ENCODE measurements at places on chromosomes 16 and 17.

GRCh38 chr16:81522108-81522701, 77.6 kb downstream of the CMIP start:
- no peak for DNase-seq

DNA sequence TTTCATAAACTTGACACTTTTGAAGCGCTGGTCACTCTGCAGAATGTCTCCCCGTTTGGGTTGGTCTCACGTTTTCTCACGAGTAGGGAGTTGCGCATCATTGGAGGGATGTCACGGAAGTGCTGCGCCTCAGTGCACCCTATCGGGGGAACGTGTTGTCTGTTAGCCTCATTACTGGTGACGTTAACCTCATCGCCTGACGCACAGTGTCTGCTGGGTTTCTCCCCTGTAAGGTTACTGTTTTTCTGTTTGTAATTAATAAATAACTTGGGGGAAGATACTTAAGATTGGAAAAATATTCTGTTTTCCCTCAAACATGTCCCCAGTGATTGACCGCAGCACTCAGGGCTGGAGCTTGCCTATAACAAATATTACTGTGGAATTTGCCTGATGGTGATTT, 26.7 kb downstream of the VAC14 start:
- DNase-seq, result no peak

DNA sequence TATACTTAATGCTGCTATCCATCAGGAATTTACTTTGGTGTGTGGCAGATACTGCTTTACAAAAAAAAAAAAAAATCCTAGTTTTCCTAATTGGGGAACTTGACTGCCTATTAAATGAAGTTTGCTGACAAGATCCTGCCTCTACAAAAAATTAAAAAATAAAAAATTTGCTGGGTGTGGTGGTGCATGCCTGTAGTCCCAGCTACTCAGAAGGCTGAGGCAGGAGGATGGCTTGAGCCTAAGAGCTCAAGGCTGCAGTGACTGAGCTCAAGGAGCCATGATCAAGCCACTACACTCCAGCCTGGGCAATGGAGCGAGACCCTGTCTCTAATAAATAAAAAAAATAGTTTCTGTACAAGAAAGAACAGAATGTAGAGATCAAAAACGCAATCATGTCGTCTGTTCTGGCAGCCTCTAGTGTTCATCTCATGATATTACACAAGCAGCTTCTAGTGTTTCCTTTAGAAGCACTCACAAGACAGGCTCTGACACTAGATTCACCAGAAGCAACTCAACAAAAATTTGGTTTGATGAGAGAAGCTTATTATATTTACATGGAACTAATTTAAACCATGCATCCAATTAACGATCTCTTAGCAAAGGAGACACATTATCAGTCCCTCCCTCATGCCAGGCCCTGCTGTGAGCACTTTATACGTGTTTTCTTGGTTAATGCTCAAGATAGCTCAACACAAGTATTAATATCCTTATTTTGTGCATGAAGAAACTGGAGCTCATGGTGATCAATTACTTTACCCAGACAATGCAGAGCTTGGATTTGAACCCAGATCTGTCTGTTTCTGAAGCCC, 6.8 kb upstream of the KRTAP17-1 start:
- DNase-seq, result peak; percentile 67

DNA sequence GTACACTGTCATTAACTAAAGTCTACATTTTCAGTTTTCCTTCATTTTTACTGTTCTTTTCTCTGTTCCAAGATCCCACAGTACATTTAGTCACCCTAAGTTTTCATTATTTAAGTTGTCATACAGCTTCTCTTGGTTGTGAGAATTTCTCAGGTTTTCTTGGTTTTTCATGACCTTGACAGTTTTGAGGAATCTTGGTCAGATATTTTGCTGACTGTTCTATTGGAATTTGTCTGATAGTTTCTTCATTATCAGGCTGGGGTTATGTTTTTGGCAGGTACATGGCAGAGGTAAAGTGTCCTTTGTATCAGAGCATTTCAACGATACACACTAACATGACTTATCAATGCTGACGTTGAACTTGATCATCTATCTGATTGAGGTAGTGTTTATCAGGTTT, 19.6 kb downstream of the MBTD1 start:
- DNase-seq, result no peak

GRCh38 chr16:86534779-86535615, 20.0 kb downstream of the MTHFSD start:
- no peak for DNase-seq

GRCh38 chr17:17884391-17885357, 47.9 kb upstream of the SREBF1 start:
- no peak for DNase-seq

DNA sequence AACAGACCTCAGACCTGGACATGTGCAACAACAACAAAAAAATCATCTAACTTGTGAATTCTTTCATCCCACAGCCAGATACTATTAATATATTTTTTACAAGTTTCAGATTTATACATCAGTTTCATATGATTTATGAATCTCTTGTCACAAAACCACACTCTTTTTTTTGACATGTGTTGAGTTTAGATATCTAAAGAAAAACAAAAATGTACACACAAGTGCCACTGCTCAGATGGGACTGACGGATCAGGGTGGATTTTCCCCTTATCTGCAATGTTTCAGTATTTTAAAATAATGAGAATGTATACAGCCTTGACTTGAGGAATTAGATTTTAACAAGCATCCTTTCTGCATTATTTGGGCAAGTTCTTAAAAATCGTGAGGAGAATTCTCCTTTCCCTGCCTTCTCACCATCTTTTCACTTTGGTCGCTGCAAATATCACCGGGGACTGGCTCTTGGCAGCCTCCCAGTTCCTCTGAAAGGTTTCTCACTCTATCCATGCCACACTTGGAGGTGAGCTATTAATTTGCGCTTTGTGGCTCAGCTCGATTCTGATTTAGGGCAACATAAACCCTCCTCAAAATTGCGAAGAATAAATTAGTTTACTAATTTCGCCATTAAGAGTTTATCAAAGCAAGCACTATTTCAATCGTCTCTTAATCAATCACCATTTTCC, 225.7 kb downstream of the XYLT1 start:
- DNase-seq, result no peak

- no peak for DNase-seq
These were observed 55.7 kb downstream of the SREBF1 start for GRCh38 chr17:17780922-17781590.

DNA sequence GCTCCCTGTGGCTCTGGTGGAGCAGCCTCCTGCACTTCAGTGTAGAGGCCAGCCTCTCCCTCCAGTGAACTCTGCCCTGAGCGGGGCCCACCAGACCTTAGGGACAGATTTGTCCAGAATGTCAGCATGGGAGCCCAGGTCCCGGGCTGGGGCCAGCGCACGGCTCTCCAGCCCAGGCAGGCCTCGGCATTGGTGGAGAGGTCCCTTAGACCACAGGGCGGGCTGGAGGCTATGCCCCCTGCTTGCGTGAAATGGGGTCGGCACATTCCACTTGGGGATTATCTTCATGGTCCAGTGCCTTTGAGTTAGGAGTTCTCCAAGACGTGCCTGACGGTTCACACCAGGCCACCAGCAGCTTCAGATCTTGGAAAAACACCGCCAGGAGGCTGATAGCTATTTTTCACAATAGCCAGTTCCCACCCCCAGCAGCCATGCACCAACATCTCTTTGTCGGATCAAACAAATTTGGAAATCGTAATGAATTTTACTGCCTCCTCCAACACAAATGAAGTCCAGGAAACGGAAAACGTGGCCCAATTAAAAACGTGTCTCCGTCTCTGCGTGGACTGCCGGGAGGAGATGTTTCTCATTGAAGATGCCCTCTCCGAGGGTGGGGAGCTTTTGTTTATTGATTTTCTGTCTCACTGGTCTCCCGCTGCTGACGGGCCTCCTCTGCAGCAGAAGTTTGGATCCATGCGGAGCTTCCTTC, 110.0 kb upstream of the CIBAR2 start:
- no peak for DNase-seq

- peak; percentile 27 for DNase-seq
These were observed 73.9 kb upstream of the TANC2 start for GRCh38 chr17:62892061-62892675.

DNA sequence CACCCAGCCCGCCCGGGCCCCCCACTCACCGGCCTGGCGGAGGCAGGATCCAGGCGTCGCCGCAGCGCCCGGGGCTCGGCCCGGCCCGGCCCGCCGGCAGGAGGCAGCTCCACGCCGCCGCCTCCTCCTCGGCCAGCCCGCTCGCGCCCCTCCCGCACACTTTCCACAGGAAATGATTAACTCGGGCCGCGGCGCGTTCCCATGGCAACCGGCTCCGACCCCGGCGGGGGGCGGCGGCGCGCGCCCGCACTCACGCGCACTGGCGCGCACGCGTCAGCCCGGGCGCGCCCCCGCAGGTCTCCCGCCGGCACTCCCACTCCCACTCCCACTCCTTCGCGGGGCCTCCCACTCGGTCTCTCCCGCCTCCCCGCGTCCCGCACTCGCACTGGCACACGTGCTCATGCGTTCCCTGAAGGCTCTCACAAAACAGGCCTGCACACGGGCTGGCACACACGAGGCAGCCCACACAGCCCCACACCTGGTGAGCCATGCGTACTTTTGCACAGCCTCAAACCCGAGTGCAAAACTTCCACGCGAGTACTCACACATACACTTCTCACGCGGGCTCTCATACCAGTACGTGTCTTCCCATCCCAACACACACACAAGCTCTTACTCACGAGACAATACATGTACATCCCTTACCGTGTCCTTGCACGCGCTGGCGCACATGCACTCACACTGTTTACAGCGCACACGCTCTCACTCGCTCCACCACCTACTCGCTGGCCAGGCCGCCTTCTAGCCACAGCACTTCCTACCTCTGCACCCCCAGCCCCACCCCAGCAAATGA, at the start of gene KIFC3:
Gene KIFC3, minus strand, starts transcription at position 151 of the 793 bp plus-strand sequence. CDS start 4,248 bp downstream, outside the sequence.
- DNase-seq, result no peak

DNA sequence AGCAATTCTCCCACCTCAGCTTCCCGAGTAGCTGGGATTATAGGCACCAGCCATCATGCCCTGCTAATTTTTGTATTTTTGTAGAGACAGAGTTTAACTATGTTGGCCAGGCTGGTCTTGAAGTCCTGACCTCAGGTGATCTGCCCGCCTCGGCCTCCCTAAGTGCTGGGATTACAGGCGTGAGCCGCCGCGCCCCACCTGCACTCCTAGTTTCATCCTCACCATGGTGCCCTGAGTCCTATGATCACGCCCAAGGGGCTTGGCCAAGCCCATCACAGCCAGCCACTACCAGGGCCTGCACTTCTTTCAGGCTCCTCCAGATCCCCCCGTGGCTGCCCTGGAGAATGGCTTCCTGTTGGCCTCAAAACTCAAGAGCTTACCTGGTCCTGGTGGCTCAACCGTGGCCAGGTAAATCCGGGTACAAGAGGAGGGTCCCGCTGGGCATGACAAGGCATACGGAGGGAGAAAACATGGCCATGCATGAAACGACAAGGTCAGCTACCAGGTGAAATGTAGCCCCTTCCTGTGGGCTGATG, 20.4 kb upstream of the TFAP4 start:
- DNase-seq, result no peak

DNA sequence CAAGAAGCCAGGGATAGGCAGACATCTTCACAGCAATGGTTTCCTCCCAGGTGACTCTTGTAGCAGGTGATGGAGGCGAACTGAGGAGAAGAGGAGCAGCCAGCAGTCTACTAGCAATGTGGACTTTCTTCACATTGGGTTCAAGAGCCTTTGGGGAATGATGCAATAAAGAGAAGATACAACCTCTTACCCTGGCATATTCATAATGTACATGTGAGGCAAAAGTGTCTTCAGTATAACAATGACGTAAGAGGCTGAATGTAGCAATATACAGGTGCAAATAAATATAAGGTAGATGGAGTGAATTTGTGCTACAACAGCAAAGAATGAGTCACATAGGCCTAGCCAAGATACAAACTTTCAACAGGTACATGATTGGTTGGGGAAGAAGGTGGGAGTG, 70.9 kb upstream of the SOX9 start:
- no peak for DNase-seq

GRCh38 chr16:89697616-89698331, 3.7 kb downstream of the SPATA2L start:
- DNase-seq, result no peak

DNA sequence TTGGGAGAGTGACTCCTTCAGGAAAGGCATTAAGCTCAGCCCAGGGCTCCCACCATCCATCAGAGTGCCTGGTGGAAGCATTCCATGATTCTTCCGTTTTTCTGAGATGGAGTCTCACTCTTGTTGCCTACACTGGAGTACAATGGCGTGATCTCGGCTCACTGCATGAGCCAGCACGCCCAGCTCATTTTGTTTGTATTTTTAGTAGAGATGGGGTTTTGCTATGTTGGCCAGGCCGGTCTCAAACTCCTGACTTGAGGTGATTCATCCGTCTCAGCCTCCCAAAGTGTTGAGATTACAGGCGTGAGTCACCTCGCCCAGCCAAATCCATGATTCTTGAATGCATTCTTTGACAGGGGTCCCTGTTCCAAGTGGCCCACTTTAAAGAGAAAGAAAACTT, 23.1 kb downstream of the MIS12 start:
- no peak for DNase-seq

GRCh38 chr16:27748868-27749546, 199.1 kb downstream of the KATNIP start:
- DNase-seq, result no peak

DNA sequence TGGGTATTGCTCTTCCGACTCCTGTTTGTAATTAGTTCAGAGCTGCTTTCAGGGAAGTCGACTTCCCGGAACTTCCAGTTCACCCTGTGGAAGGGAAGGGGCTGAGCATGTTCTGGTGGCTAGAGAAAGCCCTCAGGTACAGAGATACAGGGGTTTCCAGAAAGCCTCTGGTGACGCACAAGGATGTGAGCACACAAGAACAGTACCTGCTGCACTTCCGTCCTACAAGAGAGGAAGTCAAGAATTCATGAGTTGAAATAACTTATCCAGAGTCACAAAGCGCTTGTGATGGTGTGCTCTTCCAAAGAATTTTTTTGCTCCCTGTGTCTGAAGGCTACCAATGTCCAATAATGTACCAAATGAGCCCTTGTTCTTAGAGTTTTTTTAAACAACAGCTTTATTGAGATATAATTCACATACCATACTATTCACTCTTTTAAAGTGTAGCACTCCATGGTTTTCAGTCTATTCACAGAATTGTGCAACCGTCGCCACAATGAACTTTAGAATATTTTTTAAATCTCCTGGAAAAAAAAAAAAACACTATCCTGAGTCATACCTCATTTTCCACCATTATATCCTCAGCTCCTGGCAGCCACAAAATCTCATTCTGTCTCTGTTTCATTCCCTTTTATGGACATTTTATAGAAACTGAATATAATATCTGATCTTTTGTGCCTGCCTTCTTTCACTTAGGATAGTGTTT, 327.6 kb downstream of the CDH13 start:
- no peak for DNase-seq

- DNase-seq, result no peak
These were observed 12.6 kb downstream of the C1QTNF1 start for GRCh38 chr17:79036596-79036995.

GRCh38 chr16:64159976-64160375, 961.9 kb downstream of the CDH11 start:
- DNase-seq, result no peak

DNA sequence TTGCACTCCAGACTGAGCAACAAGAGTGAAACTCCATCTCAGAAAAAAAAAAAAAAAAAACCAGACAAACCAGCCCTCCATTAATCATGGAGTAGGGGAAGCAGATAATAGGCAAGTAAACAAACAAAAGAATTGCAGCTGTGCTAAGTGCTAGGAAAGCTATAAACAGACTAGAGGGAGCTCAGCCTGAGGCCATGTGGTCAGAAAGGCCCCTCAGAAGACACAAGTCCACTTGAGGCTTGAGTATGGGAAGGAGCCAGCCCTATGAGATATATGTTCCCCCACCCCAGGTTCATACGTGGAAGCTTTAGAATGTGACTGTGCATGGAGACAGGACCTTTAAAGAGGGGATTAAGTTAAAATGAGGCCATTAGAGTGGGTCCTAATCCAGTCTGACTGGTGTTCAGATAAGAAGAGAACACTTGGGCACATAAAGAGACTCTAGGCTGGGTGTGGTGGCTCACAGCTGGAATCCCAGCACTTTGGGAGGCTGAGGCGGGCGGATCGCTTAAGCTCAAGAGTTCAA, 132.6 kb upstream of the NOL11 start:
- no peak for DNase-seq

All from vagina (tissue), 2 donors.